ENCODE measurements at places on chromosomes 7 and 10.

GRCh38 chr7:94445696-94446194 is 51.0 kb downstream of the COL1A2 start:
- DNase-seq: no peak

- no peak for DNase-seq
Measured at GRCh38 chr10:78828647-78829539, 239.9 kb upstream of the ZMIZ1 start.

DNA sequence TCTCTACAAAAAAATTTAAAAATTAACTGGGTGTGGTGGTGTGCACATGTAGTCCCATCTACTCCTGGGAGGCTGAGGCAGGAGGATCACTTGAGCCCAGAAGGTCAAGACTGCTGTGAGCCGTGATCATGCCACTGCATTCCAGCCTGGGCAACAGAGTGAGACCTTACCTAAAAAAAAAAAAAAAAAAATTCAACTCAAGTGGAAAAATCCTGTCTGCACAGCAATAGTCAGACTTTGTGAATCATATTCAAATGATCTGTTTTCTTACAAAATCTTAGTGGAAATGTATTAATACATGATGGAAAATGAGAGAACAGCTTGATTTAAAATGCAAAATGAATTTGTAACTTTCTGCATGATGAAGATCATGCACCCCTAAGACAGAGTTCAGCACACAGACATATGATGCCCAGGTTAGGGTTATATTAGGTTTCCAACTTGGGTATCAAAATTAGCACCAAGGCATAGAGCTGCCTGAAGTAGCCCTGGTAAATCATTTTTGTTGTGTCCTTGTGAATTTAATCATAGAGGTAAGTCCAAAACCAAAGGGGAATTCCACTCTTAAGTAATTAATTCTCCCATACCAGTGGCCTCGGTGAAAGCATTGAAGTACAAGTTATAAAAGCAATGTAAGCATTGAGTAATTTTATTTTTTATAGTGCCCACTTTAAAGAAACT is 93.8 kb downstream of the ADD3 start:
- no peak for DNase-seq

GRCh38 chr10:114306116-114306973 is 67.3 kb downstream of the VWA2 start:
- DNase-seq: peak; percentile 48

DNA sequence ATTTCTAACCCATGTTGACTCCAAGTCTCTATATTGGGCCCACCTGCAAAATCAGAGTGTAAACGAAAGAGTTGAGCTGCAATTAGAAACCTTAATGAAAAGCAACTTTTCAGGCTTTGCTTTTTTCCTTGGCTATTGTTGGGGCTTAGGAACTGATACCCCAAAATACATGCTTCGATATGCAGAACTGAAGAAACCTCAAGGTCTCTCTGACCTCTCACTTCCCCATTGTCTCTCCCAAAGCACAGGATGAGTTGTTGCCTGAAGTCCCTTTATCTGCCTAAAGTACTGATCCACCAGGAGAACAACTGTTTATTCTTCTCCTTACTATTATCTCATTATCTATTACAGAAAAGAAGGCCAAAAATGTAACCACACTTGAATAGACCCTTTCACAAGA is 666.0 kb upstream of the LRRTM3 start:
- no peak for DNase-seq

DNA sequence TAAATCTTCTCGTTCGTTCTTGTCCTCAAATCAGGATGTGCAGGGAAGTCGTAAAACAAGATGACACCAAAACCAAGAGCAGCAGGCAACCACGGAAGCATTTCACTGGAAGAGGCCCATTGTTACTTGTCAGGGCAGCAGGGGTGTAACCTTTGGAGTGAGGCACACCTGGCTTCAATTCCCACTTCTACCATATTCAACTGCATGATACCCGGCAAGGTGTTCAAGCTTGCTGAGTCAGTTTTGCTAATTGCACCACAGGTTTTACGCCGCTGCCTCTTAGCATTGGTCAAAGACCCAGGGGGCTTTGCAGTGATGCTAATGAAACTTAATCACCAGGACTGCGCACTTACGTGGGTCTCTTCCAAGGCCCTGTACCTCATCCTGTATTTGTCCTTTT is 50.0 kb upstream of the PTER start:
- no peak for DNase-seq

DNA sequence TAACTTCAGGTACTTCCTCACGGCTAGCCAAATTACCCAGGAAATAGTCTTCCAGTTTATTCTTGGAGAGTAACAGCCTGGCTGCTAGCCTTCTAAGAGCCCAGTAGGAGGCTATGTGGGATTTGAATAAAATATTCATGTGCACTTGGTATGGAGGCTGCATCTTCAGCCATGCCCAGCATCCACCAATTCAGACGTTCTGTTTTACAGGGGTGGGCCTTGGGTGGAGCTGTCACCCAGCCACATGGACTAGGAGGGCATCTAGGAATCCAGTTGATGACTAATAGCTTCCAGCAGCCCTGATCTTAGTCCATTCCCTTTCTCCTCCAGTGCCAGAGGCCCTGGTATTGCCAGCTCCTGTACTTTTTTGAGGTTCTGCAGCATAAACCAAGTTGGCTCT is 66.3 kb upstream of the ZRANB1 start:
- DNase-seq: no peak

DNA sequence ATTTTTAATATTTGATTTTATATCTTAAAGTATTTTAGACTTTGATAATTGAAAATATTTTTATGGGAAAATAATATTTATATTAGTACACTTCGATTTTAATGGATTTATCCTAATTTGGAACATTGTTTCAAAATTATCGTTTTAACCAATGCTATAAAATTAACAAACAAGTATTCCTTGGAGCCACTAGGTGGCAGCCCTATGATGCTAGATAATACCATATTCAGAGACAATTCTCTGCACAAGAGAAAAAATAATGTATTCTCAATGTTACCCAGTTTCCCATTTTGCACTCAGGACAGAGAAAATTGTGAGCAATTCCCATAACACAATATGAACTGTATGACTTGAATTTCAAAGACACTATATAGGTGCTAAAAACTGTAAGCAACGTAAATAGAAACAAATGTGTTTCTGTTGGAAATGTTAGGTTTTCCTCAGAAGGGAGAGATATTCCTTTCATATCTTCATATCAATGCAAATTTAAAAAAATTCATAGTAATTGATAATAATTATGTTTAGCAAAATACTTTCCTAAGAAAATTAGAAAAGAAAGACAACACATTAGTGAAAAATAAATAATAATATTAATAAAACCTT is 237.8 kb downstream of the SEMA3E start:
- no peak for DNase-seq

DNA sequence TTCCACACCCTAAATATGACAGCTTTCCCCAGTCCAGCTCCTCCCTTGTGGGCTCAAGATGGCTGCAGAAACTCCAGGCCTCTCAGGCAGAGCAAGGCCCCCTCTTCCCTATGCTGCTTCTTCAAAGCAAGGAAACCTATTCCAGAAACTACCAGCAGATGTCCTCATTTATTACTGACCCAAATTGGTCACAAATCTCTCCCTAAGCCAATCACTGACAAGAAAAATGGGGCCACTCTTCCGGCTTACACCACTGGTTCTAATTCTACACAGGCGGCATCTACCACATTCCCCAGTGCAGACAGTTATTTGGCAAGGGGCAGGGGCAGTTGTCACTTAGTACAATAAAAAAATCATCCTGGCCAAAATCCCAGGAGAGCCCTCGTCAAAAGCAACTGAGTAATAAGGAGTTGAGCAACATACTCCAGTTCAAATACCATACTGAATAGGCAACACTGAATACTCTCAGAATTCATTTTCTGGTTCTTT is 150.4 kb downstream of the SFMBT2 start:
- no peak for DNase-seq

DNA sequence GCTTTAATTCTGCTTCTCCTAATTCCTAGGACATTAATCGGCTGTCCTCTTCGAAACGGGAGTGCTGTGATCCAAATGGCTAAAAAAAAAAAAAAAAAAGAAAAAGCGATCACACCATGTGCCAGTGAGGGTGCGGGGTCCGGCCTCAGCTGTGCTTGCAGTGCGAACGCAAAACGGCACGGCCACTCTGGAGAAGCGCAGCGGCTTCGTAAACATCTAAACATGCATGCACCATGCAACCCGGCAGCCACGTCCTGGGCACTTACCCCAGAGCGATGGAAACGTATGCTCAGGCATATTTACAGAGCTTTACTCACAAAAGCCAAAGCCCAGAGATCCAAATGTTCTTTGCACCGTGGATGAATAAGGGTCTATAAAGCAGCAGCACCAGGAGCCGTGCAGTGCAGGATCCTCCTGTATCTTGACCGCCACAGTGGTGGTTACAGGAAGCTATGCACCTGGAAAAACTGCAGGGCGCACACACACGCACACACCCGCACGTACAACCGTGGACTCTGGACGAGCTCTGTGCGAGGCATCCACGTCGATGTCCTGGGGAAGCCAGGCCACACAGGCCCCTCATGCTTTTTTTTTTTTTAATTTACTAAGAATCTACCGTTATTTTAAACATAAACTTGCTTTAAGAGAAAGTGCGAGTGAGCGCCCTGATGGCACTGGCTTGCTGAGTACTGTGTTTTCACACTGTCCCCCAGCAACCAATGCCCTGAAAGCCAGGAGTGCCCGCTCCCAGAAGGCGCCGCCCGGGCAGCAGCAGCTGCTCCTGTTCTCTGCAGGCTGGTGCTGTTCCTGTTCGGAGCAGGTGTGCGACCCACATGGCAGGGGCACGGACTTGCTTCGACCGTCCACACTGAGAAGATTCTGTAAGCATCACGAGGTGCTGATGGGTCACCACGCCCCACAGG is 25.0 kb downstream of the GPER1 start:
- no peak for DNase-seq

- DNase-seq: no peak
Measured at GRCh38 chr10:19966751-19967150, 150.5 kb downstream of the PLXDC2 start.

DNA sequence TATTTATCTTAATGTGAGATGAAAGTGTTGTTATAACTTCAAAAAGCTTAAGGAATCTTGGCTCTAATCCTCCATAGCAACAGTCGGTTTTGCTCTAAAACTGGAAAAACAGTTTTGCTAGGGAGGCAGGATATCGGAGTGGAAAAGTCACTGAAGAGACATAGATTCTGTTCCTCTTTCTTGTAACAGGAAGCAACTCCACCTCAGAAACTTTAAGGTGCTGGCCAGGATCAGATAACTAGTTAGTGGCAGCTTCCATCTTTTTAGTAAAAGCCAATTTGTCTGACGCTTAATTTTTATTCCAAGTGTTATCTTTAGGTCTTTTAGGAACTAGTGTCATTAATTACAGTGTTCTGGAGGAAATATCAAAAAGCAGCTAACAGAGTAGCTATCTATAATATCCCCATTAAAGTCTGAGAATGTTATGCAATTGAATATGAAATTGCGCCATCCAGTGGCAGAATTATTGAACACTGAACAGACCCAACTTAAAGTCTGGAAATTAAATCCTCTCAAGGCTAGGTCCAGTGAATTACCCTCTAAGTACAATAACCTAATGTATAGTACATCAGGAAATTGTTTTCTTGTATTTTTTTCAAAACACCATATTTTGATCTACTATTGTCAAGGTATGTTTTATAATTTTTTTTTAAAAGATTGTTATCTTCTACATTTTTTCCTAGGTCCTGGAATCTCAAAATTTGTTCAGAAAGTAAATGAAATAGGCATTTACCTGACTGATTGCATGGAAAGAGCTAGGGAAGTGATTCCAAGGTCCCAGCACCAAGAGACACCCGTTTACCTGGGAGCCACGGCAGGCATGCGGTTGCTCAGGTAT is 65.9 kb upstream of the CC2D2B start:
- DNase-seq: peak; percentile 14

DNA sequence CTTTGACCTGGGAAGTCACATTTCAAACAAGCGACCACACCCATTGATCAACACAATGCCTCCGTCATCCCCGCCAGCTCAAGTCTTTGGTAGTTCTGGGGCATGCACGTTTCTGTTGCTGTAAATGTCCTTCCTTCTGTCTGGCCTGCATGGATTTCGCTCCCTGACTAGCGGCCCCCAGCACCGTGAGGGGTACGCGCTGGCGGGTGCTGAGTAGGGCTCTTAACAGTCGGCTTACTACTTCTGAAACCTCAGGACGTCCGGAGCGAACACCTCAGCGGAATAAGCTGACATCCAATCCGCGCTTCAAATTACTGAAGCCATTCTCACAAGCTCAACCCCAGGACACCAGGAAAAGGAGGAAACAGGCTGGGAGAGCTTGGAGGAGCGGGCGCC is 505 bp downstream of the NUDCD3 start:
- peak; percentile 37 for DNase-seq

DNA sequence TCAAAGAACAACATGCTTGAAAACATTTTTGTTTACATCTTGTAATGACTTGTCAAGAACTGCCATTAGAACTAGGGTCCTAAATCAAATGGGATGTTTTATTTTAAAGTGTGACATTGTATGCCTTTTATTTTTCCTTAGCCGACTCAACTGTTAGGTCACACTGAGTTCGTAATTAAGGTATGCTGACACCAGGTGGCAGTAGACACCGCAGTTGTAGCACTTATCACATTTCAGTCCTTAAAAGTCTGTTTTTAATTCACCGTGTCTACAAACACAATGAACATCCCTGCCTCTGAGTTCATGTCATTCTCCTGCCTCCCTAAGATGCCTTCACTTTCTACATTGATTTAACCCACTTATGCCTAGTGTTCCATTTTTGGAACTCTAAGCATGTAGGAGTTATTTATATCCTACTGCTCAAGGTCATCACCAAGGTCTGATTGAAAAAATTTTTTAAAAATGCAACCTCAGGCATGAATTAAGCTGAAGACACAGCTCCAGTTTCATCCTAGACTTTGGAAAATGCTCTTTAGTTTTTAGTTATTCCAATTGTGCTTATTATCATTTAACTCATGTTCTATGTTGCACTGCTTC is 186.1 kb downstream of the BMPER start:
- DNase-seq: peak; percentile 34

DNA sequence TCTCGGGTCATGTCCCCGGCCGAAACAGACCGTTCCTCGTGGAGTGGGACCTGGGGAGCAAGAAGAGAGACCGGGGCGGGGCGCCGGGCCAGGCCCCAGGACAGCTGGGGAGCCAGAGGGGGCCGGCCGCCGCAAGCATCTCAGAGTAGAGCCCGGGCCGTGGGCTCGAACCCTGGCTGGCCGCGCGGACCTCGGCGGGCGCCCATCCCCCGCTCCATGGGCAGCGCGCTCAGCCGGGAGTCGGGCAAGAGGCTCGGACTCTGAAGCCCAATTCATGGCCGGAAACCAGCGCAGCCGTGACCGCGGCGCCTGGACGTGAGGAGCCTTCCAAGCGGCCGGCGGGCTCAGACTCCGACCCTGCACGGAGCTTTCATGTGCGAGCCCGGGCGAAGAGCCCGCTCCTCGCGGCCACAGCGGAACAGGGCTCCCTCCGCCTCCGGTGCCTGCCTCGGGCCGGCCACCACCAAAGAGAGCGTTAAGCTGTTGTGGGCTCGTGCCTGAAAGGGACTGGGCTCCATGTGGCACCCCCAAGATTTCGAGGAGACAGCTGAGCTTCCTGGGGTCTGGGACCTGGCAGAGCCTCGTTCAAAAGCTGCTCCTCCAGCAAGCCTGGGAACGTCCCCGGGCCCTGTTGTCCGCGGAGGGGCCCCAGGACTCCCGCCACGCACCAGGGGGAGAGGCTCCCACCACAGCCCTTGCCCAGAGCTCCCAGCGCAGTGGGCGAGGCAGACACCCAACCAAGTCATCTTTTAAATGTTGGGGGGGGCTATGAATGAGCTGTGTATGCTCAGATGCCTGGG is 757 bp upstream of the GRID1 start:
- no peak for DNase-seq

GRCh38 chr7:112624416-112624815 is 143.6 kb downstream of the LSMEM1 start:
- DNase-seq: no peak

GRCh38 chr10:100749309-100750217 is 4.2 kb downstream of the PAX2 start:
- no peak for DNase-seq

GRCh38 chr7:133709036-133709880 is 417.9 kb upstream of the LRGUK start:
- DNase-seq: no peak
